ENCODE measurements at places on chromosomes 11 and 22.

- DNase-seq, result no peak
These were observed 24.5 kb upstream of the SERPIND1 start for GRCh38 chr22:20749453-20749852.

GRCh38 chr11:47987781-47988180 lies 7.4 kb downstream of the PTPRJ start:
- DNase-seq, result no peak

GRCh38 chr22:40263191-40263590 lies 83.1 kb upstream of the ADSL start:
- no peak for DNase-seq

GRCh38 chr11:47071341-47071740 lies 105.3 kb downstream of the ARFGAP2 start:
- DNase-seq, result no peak

GRCh38 chr22:49095366-49095765 lies 732.3 kb downstream of the BRD1 start:
- DNase-seq, result no peak

- DNase-seq, result no peak
These were observed 72.1 kb upstream of the TENM4 start for GRCh38 chr11:79512706-79513469.

DNA sequence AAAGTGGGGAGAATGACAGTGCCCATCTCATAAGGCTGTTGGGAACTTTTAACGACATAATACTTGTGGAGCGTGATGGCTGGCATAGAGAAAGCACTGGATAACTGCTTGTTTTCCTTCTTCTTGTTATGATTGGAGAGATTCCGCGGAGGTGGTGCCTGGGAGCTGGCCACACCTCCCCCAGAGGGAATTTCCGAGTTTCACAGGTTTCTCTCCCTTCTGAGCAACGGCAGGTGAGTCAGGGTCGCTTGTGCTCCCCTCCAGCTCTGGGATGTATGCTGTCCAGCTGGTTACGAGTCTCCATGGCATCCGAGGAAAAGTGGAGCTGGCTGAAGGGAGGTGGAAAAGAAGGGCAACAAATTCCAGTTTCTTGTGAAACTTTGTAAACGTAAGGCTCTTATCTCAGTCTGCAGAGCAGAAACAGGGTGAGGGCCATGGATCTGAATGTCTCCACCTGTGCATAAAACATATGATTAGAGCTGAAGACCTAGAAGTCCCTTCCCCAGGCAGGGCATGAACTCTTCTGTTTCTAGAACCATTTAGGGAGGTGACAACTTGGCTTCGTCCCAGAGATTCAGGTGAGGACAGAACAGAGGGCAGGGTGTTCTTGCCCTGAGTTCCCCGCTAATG lies 10.0 kb upstream of the PLET1 start:
- DNase-seq, result no peak

DNA sequence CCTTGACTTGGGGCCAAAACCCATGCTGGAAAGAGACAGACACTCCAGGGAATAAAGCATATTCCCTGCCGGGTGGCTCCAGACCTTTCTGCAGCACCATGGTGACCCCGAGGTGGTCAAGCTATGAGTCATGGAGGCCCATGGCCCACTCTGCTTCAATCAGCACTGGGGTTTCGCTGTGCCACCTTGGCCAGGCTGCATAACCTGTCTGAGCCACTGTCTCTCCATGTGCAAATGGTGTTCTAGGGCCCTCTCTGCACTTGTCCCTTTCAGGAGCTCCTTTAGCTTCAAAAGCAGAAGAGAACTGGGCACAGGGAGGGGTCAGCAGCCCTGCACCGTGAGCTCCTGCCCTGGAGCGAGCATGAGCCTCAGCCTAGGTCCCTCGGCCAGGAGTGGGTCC lies 410.1 kb downstream of the SHANK2 start:
- DNase-seq, result no peak

DNA sequence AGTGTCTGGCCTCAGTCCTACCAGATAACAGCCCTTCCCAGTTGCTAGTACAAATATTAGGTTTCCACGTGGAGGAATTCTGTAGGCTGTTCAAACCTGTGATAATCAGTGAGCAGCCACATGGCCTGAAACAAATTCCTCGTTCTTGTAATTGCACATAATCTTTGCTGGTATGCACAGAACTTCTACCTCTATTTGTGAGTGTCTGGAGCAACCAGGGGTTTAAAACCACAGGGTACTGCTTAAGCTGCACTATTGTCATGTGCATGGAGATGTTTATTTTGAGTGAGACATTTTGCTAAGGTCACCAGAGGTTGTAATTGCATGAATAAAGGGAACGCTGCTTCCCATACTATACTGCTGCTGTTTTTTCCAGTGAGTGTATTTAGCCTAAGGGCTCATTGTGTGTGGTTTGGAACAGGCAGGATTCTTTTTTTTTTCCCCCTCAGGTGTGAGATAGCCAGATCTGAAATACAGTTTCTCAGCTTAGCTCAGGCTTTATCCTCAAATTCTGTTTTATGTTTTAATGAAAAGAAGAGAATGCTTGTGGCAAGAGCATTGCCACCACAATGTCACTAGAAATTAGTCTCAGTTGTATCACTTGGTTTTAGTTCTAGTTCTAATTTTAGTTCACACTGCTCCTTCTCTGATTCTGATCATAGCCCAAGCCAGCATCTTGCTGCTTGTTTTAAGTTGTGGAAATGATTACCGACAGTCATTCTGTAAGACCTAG lies 60.5 kb downstream of the CYB5R2 start:
- DNase-seq, result no peak

GRCh38 chr11:80388130-80388529 lies 947.3 kb upstream of the TENM4 start:
- no peak for DNase-seq

DNA sequence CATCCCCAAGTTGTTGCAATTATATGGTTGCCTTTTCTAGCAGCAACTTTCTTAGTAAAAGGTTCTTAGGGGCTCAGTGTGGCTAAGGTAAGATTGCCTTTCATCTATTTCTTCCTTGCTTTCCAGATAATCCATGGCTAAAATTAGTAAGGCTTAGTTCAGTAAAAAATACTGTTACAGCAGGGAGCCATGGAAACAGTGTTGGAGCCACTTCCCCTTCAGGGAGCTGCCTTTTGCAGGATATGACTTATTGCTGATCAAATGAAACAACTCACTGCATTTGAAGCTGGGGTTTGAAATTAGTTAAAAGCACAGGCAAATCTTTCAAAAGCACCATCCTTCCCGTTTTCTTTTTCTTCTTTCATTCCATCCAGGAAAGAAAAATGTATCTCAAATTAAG lies 184.3 kb downstream of the C11orf87 start:
- DNase-seq, result no peak

DNA sequence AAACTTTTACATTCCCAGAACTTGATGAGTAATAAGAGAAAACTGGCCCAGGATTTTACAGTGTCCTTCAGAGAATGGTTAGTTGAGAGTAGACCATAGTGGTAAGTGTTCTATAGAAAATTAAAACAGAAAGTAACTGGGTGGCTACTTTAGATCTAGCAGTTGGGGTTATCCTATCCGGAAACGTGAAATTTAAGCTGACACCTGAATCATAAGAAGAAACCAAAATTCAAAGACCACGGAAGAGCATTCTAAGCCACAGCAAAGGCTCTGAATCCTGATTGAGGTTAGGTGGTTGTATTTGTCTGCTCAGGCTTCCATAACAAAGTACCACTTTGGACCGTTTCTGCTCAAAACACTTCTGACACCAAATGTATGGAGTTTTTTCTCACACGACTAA lies 34.0 kb downstream of the TTC17 start:
- DNase-seq, result no peak

- peak; percentile 35 for DNase-seq
These were observed 128.0 kb downstream of the RBFOX2 start for GRCh38 chr22:35900483-35901168.

DNA sequence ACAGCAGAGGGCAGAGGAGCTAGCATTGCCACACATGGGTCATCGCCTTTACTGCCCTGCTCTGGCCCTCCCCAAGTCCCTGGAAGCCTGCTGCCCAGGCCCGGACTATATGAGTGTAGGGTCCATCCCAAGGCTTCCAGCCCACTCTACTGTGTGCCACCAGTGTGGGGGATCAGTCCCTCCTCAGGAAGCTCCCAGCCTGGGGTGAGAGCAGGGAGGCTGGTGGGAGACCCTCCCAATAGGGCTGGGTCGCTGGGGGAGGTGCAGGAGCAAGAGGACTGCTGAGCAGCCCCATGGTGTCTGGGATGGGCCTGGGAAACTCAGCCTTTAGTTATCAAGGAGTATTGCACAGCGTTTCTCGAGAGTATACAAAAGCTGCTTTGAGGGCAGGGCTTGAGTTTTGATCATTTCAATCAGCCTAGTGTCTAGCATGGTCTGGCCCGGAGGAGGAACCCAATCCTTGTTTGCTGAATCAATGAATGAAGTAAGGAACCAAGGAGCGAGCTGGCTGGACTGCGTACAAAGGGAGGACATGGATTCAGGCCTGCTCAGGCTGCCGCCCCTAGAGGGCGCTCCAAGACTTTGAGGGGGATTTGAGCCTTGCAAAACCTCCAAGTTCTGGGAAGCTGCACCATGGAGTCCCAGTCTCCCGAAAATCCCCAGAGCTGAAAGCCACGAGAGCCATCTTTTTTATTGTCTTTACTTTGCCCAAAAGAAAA lies 89.0 kb upstream of the PARVA start:
- DNase-seq, result peak; percentile 88

- DNase-seq, result no peak
These were observed 51.7 kb upstream of the NUP160 start for GRCh38 chr11:47899801-47900200.

Data from AG08396 (cell line).